ENCODE measurements at places on chromosomes 5 and 9.

GRCh38 chr9:18668944-18669343 lies 195.0 kb downstream of the ADAMTSL1 start:
- no peak for DNase-seq

DNA sequence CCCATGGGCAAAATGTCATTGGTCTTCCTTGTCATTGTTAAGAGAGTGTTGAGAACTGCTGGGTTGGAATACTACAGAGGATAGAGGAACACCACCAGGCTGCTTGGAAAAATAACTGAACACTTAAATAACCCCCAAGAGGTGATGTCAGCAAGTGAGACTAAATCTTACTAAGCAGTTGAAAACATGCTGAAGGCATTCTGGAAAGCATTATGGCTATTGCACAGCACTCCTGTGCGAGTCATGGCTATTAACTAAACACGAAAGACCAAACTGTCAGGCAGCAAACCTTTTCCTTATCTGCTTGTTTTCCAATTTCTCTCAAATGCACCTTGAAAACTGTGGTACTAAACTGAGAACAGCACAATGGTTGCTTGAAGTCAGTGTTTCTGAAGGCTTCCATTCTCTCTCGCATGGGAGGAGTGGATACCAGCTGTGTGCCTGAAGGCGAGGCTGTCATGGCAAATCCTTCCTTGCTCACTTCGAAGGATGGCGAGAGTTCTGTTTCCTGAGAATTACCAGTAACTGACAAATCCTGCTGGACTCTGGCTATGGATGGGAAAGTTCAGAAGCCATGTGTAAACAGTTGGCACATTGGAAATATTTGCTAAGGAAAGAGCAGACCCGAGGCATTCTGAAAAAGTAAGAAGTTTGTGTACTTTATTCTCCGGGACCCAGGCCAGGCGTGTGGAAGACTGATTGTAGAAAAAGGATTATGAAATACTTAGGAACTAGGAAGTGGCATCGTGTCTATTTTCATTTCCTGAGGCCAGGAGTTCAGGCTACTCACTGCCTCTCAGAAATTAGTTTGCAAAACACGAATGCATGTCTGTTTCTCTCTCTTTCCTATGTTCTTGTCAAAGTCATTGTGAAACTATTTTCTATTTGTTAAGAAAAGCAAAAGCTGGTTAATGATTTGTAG lies 182.1 kb downstream of the DMRT2 start:
- no peak for DNase-seq

GRCh38 chr5:2190549-2190948 lies 307.8 kb upstream of the IRX4 start:
- DNase-seq = no peak

DNA sequence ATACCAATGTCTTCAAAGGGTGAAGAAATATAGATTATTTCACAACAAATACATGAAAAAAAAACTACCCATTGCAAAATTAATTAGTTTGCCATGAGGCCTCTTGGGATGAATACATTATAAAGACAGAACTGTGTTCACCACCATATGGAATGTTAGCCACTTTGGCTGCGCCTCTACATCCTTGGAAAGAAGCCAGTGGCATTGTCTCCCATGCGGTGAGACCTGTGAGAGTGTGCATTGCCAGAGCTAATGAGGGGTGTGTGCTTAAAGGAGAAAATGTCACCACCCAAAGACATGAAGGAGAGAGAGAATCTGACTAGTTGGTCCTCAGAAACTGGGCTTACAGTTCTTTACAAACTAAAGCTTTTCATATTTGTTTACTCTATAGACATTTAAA lies 110.6 kb downstream of the PLPPR1 start:
- DNase-seq = no peak

GRCh38 chr9:88992556-88992955 lies 1.3 kb downstream of the S1PR3 start:
- DNase-seq = no peak

Measured in naive thymus-derived CD8-positive, alpha-beta T cell (primary cell).